ENCODE measurements at places on chromosomes 6 and 20. TPM values are rescaled to one million over a fixed set of nuclear protein-coding genes. Genes with fewer than 3 reads are reported as not detected.

GRCh38 chr20:1848373-1848772 lies 46.8 kb upstream of the SIRPA start:
- ATAC-seq = peak; percentile 32

Gene FRMD1
- not detected for total RNA-seq

- no peak for ATAC-seq
These were observed 614.2 kb downstream of the TENT5A start for GRCh38 chr6:81138236-81138635.

DNA sequence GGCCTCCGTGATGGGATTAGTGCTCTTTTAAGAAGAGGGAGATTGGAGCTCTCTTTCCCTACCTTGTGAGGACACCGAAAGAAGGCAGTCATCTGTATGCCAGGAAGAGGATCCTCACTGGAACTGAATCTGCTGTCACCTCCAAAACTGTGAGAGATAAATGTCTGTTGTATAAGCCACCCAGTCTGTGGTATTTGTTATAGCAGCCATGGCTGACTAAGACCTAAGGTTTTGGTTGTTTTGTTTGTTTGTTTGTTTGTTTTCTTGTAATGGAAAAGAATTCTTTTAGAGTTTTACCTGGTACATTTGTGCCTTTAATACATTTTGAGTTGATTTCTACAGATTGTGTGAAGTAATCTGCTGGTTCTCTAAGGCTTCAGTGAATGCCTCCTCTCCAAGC lies 7.6 kb downstream of the RPP21 start:
- no peak for ATAC-seq
